ENCODE measurements at places on chromosomes 4 and X. TPM values are rescaled to one million over a fixed set of nuclear protein-coding genes. Genes with fewer than 3 reads are reported as not detected.

The ABLIM2 gene
- total RNA-seq = 0.38 TPM

The FAM9C gene
- total RNA-seq = not detected

The USP51 gene
- total RNA-seq = 0.65 TPM

The NUDT11 gene
- 3.1 TPM for total RNA-seq

The PABPC4L gene
- 0.07 TPM for total RNA-seq

The PYURF gene
- 76.5 TPM for total RNA-seq

The UCHL1 gene
- 969 TPM for total RNA-seq

The HS3ST1 gene
- 0.12 TPM for total RNA-seq

The MSANTD1 gene
- total RNA-seq = 0.13 TPM

The SLC25A43 gene
- 28.7 TPM for total RNA-seq

The TLR3 gene
- total RNA-seq = 0.37 TPM

The THAP9 gene
- 2.2 TPM for total RNA-seq

The GAGE12J gene
- total RNA-seq = not detected

The XAGE1B gene
- 215 TPM for total RNA-seq

The ETDB gene
- not detected for total RNA-seq

The ODAPH gene
- 0.15 TPM for total RNA-seq

The DEFB131A gene
- not detected for total RNA-seq

The UGT2B7 gene
- 0.16 TPM for total RNA-seq
